ENCODE measurements at places on chromosomes 16 and 17.

DNA sequence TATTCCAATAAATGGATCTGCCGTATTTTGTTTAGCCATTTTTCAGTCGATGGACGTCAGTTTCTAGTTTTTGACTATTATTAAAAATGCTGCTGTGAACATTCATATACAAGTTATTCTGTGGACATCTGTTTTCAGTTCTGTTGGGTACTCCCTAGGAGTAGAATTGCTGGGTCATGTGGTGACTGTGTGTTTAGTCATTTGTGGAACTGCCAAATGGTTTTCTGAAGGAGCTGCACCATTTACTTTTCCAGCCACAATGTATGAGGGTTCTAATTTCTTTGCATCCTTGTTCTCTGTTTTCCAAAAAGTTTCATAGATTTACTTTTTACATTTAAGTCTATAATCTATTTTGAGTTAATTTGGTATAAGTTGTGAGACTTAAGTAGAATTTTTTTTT is 29.5 kb downstream of the CYLD start:
- DNase-seq, result peak; percentile 28

DNA sequence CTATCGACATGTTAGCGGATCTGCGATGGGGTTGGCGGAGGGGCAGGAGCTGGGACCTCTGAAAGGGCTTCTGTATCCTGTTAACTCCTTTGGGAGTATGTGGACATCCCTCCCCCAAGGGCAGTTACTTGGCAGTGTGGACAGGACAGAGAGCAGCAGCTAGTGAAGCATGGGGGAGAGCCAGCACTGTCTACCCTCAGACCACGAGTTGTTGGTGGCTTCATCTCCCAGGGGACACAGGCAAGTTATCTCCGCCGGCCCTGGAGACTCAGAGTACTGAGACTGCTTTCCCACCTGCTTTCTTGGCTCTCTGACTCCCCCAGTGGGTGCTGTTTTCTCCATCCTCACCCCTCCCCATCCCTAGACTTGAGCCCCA is 5.3 kb upstream of the GFAP start:
- DNase-seq, result no peak

GRCh38 chr17:62187681-62188080 is 122.6 kb upstream of the MED13 start:
- DNase-seq, result no peak

- DNase-seq, result no peak
These were observed 83.9 kb downstream of the SOX9 start for GRCh38 chr17:72204742-72205141.

GRCh38 chr16:47724115-47724785 is 263.1 kb downstream of the PHKB start:
- DNase-seq, result no peak

- DNase-seq, result no peak
These were observed 27.4 kb downstream of the MYH11 start for GRCh38 chr16:15829460-15829859.

- no peak for DNase-seq
These were observed 127.4 kb downstream of the IRF8 start for GRCh38 chr16:86026171-86026910.

DNA sequence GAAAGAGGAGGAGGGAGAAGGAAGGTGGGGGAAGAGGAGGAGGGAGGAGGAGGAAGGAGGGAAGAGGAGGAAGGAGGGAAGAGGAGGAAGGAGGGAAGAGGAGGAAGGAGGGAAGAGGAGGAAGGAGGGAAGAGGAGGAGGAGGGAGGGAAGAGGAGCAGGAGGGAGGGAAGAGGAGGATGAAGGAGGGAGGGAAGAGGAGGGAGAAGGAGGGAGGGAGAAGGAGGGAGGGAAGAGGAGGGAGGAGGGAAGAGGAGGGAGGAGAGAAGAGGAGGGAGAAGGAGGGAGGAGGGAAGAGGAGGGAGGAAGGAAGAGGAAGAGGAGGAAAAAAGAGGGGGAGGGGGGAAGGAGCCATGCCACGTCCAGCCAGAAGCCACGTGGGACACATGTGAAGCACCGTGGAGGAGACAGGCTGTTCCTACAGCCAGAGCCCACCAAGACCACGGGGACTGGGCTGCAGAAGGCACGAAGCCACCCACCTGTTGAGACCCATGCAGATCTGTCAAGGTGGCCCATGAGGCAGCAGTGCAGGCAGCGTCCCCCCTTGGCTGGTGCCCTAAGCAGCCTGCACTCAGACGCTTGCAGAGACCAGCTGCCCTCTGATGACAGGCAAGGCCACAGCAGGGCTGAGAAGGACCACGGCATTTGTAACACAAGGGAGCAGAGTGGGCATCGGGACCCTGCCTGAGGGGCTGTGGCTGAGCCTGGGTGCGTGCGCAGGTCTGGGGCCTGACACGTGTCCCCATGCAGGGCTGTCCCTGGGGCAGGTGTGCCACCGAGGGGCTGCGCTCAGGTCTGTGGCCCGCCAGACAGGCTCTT is 10.3 kb downstream of the NDUFAF8 start:
- DNase-seq, result no peak

- DNase-seq, result no peak
These were observed 27.7 kb downstream of the CRAMP1 start for GRCh38 chr16:1639860-1640259.

DNA sequence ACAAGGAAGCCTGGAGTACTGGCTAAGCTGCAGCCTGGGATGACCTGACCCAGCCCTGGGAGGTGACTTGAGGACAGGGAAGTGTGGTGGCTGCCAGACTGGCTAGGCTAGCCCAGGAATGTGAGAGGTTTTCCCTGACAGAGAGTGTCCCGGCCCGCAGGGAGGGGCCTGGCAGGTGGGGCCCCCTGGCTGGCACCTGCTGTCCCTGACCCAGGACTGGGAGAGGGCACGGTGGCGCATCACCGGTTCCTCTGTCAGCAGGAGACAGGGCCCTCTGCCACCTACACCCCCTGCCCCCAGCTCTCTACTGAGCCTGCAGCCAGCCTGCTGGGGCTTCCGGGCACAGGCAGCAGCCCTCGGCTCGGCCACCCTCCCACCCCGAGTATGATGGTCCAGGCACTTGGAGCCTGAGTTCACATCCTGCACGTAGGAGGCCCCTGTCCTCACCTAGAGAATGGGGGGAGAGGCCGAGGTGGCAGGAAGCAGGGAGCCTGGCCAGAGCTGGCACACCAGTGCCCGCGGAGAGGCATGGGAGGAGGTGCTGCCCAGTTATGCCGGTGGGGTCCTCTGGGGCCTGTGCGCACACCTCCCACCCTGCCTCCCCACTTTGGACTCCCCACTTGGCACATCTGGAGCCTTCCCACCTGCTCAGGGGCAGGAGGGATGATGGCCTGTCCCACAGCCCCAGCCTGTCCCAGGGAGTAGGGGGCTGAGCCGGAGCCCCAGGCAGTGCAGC is 528 bp downstream of the PRSS27 start:
- DNase-seq, result no peak

DNA sequence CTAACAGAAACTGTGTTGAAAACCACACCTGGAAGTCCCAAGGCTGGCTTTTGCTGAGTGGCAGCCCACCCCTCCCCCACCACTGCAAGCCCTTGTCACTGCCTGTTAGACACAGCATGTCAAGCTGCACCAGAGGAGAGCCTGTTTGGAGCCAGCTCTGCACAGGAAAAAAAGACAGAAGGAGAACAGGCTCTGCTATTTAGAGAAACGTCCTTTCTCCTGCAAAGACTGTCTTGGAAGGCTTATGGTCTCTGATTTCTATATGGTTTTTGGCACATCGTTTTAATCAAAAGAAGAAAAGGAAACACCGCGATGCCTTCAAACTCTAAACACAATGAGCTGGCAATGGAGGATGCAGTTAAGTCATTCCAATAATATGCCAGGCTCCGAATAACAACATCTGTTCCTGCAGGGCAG is 275.5 kb downstream of the MAP2K4 start:
- no peak for DNase-seq

DNA sequence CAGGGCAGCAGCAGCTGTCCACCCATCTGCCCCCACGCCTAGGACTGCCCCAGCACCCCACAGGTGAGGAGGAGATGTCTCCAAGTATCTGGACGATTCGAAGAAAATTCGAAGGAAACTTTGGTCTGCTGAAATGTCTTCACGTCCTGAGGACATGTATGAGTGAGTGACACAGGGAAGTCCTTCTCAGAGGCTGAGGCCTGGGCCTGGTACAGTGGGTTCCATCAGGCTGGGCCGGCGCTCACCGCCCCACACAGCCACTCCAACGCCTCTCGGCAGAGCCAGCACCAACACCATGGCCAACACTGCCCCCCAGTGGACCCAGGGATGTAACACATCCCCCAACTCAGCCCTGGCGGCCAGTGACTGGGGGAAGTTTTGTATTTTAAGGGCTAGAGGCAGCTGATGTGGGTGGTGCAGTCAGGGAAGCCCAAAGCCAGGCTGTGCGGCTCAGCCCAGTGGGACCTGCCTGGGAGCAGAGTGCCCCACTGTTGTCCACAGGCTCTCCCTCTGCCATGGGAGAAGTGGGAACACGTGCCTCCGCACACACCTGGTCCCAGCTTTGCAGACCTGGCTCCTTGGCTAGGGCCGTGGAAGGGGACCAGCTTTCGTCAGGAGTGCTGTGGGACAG is 55.8 kb upstream of the FASN start:
- no peak for DNase-seq

- DNase-seq, result no peak
These were observed 37.4 kb downstream of the RHBDL3 start for GRCh38 chr17:32302860-32303649.

GRCh38 chr17:28616281-28616680 is 2.3 kb upstream of the RSKR start:
- no peak for DNase-seq

GRCh38 chr17:8991514-8992285 is 26.2 kb upstream of the PIK3R5 start:
- peak; percentile 8 for DNase-seq

DNA sequence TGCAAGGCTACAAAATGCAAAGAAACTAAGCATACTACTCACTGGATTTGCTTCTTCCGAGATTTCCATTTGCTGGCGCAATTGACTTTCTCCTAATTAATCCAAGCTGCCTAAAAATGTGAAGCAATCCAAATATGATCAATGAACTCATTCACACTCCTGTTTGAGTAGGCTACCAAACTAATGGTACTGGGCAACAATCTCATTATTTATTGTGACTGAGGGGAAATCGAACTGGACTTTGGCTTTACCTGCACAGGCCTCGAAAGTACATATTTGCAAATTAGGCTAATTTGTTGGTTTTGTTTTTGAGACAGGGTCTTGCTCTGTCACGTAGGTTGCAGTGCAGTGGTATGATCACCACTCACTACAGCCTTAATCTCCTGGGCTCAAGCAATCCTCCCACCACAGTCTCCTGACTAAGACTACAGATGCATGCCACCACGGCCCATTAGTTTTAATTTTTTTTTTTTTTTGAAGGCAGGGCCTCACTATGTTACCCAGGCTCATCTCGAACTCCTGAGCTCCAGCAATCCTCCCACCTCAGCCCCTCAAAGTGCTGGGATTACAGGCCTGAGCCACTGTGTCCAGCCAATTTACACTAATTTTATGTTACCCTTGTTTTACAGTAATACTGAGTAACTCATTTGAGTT is 2.6 kb downstream of the ERI2 start:
- no peak for DNase-seq

GRCh38 chr17:46984892-46985291 is 5.8 kb upstream of the RPRML start:
- no peak for DNase-seq

GRCh38 chr16:54677308-54677950 is 253.2 kb upstream of the IRX5 start:
- DNase-seq, result no peak

DNA sequence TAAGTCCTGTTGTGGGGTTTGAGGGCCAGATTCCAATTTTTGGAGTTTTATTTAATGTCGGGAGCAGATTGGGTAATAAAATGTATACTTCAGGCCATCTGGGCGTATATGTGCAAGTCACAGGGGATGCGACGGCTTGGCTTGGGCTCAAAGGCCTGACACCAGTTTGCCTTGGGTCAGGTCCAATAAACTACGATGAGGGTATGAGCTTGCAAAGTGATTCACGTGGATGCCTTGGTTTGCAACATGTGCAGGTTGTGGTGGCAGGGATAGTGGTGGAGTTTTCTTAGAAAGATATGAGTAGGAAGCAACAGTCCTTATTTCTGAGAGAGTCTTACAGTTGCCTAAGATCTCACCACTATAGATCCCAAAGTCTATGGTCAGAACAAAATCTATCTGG is 157.0 kb upstream of the CDH11 start:
- DNase-seq, result no peak

DNA sequence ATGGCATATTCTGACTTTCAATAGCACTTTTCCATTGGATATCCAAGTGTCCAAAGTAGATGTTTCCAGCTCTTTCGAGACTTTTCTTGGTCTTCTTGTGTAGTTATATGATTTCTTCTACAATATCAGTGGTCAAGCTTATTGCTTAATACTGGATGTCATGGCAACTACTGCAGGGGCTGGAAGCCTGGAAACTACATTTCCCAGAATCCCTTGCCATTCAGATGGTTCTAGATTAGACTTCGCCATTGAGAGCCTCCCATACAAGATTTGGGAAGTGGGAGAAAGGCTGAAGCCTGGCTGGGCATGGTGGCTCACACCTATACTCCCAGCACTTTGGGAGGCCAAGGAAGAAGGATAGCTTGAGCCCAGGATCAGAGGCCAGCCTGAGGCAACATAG is 153.6 kb downstream of the C16orf95 start:
- DNase-seq, result no peak

- no peak for DNase-seq
These were observed 60.2 kb downstream of the RAI1 start for GRCh38 chr17:17741349-17742023.

- DNase-seq, result peak; percentile 83
These were observed 111.6 kb upstream of the HAS3 start for GRCh38 chr16:68993885-68994284.

DNA sequence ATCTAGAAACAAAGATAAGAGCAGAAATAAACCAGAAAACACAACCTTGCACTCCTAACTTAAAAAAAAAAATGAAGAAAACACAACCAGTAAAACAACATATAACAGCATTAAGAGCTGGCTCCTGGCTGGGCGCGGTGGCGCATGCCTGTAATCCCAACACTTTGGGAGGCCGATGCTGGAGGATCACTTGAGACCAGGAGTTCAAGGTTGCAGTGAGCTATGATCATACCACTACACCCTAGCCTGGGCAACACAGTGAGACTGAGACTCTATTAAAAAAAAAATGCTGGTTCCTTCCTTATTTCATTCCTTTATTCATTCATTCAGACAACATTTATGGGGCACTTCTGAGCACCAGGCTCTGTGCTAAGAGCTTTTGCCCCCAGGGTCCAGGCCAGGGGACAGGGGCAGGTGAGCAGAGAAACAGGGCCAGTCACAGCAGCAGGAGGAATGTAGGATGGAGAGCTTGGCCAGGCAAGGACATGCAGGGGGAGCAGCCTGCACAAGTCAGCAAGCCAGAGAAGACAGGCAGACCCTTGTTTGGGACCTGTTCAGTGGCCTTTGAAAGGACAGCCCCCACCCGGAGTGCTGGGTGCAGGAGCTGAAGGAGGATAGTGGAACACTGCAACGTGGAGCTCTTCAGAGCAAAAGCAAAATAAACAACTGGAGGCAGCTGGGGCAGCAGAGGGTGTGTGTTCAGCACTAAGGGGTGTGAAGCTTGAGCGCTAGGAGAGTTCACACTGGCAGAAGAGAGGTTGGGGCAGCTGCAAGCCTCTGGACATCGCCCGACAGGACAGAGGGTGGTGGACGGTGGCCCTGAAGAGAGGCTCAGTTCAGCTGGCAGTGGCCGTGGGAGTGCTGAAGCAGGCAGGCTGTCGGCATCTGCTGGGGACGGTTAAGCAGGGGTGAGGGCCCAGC is 2.6 kb downstream of the STH start:
- no peak for DNase-seq

GRCh38 chr16:83952587-83952939 is 477 bp upstream of the OSGIN1 start:
- no peak for DNase-seq

GRCh38 chr17:55710410-55710809 is 12.3 kb downstream of the TMEM100 start:
- DNase-seq, result no peak

- DNase-seq, result no peak
These were observed 12.6 kb downstream of the CHST6 start for GRCh38 chr16:75482434-75483205.

Measured in HS-5 (cell line).